AG10803 (cell line): ENCODE measurements at places on chromosomes 16 and 17.

- no peak for DNase-seq
Observed at GRCh38 chr16:53891409-53892139, 187.6 kb downstream of the FTO start.

- DNase-seq: no peak
Observed at GRCh38 chr16:52578829-52579498, 32.0 kb upstream of the TOX3 start.

DNA sequence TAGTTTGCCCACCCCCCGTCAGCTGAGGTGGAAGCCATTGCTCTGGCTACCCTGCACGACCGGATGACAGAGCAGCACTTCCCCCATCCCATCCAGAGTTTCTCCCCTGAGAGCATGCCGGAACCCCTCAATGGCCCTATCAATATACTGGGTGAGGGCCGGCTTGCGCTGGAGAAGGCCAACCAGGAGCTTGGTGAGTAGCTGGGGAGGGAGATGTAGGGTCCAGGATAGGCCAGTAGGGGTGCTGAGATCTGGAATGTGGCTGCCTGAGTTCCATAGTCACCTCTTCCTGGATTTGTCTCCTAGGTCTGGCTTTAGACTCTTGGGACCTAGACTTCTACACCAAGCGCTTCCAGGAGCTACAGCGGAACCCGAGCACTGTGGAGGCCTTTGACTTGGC, 6.4 kb downstream of the PFAS start:
- no peak for DNase-seq

DNA sequence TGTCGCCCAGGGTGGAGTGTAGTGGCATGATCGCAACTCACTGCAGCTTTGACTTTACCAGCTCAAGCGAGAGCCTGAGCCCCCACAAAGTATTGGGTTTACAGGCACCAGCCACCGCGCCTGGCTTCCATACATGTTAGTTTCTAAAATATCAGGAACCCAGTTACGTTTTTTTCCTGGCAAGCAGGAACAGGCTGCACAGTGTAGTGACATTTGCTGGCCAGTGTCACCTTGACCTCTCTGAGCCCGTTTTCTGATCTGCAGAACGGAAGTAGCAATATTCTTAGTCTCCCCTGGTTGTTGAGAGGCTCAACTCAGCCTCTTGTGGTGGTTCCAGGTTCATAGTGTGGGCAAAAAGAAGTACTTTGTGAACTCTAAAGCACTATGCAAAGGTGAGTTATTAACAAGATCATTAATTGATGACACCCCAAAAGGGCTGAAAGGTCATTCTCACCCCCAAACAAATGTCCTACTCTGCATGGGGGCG, 15.6 kb downstream of the IGF2BP1 start:
- no peak for DNase-seq

GRCh38 chr16:1472974-1473373, 1.9 kb downstream of the CLCN7 start:
- DNase-seq: no peak

GRCh38 chr17:79732804-79733691, 2.3 kb downstream of the ENPP7 start:
- no peak for DNase-seq

GRCh38 chr16:68393333-68393732, 55.0 kb downstream of the SMPD3 start:
- DNase-seq: no peak

DNA sequence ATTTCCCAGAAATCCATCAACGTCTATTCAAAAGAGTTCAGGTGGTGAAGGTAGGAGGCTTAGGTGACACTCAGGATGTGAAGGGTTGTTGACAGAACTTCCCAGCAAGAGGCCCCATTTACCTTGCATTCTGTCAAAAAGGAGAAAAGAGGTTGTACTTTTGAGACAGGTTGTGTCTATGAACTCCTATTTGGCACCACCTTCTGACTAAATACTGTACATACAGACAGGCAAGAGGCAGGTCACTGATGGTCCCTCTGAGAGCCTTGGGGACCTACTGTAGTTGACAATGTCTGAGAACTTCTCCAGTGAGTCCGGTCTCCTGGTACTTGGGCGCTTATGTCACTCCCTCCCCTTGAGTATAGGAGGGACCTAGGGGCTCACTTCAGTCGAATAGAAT, 479.3 kb upstream of the ZFHX3 start:
- no peak for DNase-seq

DNA sequence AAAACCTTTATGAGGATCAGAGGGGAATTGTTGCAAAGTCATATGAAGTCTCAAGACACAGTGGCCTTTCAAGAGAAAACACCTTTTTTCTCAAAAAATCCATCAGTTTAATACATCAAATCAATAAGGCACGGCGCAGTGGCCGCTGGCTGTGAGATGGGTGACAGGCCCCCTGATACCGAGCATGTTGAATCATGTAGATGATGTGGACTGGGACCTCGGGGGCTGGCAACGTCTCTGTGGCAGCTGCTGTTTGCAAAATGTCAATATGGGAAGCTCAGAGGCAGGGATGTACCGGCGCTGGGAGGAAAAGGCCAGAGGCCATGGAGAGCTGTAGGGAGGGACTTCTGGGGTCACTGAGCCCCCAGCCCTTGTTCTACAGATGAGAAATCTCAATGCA, 169.1 kb downstream of the GSG1L start:
- no peak for DNase-seq

DNA sequence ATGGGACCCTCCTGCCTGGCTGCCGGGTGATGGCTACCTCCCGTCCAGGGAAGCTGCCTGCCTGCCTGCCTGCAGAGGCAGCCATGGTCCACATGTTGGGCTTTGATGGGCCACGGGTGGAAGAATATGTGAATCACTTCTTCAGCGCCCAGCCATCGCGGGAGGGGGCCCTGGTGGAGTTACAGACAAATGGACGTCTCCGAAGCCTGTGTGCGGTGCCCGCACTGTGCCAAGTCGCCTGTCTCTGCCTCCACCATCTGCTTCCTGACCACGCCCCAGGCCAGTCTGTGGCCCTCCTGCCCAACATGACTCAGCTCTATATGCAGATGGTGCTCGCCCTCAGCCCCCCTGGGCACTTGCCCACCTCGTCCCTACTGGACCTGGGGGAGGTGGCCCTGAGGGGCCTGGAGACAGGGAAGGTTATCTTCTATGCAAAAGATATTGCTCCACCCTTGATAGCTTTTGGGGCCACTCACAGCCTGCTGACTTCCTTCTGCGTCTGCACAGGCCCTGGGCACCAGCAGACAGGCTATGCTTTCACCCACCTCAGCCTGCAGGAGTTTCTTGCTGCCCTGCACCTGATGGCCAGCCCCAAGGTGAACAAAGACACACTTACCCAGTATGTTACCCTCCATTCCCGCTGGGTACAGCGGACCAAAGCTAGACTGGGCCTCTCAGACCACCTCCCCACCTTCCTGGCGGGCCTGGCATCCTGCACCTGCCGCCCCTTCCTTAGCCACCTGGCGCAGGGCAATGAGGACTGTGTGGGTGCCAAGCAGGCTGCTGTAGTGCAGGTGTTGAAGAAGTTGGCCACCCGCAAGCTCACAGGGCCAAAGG, 36.8 kb downstream of the NLRC5 start:
- no peak for DNase-seq

- DNase-seq: no peak
Observed at GRCh38 chr17:11499881-11500280, 98.4 kb upstream of the DNAH9 start.

GRCh38 chr17:33260638-33261037, 32.5 kb downstream of the ASIC2 start:
- DNase-seq: no peak

GRCh38 chr17:42775534-42776098, 2.4 kb downstream of the VPS25 start:
- no peak for DNase-seq

- DNase-seq: no peak
Observed at GRCh38 chr17:55639096-55639495, 83.6 kb downstream of the TMEM100 start.

DNA sequence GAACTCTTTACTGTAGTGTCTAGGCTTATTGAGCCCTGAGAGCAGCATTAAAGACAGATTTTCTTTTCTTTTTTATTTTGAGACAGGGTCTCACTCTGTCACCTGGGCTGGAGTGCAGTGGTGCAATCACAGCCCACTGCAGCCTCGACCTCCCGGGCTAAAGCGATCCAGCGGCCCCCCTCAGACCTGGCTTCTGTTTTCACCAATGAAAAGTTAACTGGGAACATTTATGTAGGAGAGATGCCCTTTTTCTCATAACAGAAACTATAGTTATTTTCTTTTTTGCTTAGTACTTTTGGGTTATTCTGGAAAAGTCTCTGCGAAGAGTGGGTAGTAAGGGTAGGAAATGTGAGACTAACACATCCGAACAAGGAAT, 1.5 kb downstream of the MAP1LC3B start:
- DNase-seq: no peak

GRCh38 chr16:11107780-11108465, 148.1 kb downstream of the SOCS1 start:
- peak; percentile 42 for DNase-seq

DNA sequence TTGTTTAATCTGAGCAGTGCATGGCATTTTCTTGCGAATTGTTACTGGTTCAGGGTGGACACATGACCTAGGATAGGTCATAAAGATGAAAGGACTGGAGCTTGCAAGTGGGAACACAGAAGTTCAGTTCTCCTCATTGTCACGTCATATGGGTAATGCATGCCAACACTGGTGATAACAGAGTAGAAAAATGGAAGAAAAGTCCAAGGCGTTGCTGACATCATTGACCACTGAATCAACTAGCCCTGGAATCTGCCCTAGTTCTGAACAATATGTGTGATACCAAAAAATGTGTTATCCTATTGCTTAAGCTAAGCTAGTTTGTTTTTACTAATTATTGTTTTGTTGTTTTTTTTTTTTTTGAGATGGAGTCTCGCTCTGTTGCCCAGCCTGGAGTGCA, 234.2 kb upstream of the MAF start:
- DNase-seq: no peak

GRCh38 chr16:16908077-16908476, 529.1 kb downstream of the NPIPA7 start:
- DNase-seq: no peak

- DNase-seq: no peak
Observed at GRCh38 chr16:2979669-2980226, 498 bp downstream of the PKMYT1 start.

GRCh38 chr16:84689111-84689510, 10.7 kb upstream of the USP10 start:
- peak; percentile 93 for DNase-seq

- peak; percentile 84 for DNase-seq
Observed at GRCh38 chr16:81645266-81645694, 133.8 kb upstream of the PLCG2 start.

- peak; percentile 59 for DNase-seq
Observed at GRCh38 chr16:75471723-75472633, 7.5 kb upstream of the TMEM170A start.

DNA sequence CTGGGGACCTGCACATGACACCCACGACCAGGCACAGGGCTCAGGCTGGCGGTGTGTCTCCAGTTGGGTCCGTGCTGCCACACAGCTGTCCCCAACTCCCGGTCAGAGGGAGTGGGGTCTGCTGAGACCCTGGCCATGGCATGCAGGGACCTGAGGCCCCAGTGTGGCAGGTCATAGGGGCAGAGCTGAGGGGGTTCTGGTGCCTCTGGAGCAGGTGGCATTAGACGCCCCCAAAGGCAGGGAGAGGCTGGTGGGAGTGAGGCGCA, 4.2 kb downstream of the NUBP2 start:
- DNase-seq: no peak

- DNase-seq: no peak
Observed at GRCh38 chr16:58464047-58464915, 35.7 kb upstream of the NDRG4 start.

DNA sequence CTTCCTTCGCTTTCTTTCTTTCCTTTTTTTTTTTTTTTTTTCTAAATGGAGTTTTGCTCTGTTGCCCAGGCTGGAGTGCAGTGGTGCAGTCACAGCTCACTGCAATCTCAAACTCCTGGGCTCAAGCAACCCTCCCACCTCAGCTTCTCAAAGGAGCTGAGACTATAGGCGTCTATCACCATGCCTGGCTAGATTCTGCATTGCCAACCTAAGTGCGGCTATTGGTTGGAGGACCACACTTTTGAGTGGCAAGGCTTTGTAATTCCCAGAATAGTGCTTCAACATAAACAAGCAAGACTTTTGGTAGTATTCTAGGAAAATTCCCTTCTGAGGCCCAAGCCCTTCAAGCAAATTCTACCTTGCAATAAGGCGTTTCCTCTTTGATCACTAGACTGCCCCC, 107.8 kb downstream of the YPEL2 start:
- DNase-seq: no peak

GRCh38 chr16:85954927-85955519, 56.1 kb downstream of the IRF8 start:
- no peak for DNase-seq

DNA sequence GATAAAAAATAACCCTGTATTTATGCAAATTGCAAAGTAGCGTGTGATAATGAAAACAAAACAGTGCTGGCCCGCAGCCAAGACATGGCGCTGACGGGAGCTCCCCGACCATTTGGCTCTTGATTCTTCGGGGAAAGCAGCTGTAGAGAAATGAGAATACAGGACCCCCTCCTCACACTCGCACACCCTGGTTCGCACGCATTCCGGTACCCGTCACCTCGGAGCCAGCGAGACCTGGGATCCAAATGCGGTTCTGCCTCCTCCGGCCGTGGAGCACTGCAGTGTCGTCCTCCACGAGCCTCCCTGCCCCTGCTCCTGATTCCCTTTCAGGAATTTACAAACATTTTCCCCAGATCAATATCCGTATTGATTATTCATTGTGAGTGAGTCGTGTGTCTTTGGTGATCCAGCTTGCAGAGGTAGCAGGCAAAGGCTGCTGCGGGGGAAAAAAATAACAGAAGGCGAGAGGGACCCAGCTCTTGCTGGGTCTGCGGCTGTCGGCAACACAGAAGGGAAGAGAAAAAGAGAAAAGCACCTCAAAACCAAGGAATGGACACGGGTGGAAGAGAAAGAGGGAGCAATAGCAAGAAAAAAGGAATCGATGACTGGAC, 184.1 kb upstream of the ZFHX3 start:
- no peak for DNase-seq
